ENCODE measurements at places on chromosomes 7 and 10.

GRCh38 chr7:31603046-31603445 is 84.0 kb upstream of the PPP1R17 start:
- peak; percentile 40 for DNase-seq

DNA sequence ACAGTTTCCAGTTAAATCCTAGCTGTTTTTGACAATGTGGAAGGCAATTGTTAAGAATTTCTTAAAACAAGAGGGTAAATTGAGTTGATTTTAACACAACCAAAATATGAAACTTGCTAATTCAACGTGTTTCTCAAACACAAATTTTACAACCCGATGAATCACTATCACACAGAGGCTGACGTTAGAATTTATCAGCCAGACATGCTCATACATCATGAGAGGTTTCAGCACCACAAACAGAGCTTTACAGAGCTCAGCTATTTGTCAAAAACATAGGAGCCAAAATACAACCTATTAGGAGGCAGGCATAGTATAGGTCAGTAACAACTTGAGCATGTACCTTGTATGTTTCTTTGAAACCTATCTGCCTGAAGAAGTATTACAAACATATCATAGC is 36.1 kb downstream of the LRRN3 start:
- DNase-seq: peak; percentile 2

GRCh38 chr10:123382491-123382890 is 228.3 kb downstream of the BUB3 start:
- no peak for DNase-seq

GRCh38 chr10:113427811-113428558 is 124.9 kb upstream of the HABP2 start:
- no peak for DNase-seq

- no peak for DNase-seq
These were observed 123.6 kb downstream of the ZNF248 start for GRCh38 chr10:37733822-37734221.

DNA sequence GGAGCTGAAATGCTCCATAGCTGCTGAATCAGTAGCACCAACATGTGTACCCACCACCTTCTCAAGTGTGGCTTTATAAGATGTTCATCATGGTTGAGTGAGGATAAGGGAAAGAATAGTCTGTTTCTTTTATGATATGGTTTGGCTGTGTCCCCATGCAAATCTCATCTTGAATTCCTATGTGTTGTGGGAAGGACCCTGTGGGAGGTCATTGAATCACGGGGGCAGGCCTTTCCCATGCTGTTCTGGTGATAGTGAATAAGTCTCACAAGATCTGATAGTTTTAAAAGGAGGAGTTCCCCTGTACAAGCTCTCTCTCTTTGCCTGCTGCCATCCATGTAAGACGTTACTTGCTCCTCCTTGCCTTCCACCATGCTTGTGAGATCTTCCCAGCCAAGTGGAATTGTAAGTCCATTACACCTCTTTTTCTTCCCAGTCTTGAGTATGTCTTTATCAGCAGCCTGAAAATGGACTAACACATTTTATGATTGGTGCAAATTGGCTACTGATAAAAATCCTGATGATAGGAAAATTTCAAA is 799.9 kb downstream of the TNS3 start:
- DNase-seq: no peak

- DNase-seq: peak; percentile 72
These were observed 19.4 kb upstream of the PDCD4 start for GRCh38 chr10:110852255-110852896.

- DNase-seq: no peak
These were observed 6.9 kb upstream of the GSTK1 start for GRCh38 chr7:143256325-143256724.

DNA sequence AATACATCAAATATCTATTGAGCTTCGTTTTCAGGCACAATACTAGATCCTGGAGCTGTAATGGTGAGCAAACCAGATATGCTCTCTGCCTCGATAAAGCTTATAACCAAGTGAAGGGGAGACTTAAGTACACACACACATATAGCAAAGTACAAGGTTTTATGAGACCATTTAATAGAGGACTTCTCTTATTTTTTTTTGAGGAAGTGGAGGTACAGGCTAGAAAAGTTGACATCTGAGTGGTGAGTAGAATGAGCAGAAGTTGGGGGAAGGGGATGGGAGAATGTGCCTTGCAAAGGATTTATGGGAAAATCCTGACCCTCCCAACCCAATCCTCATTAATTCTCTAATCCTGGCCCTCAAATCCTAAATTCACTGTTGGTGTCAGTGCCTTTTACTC is 7.7 kb downstream of the CCDC136 start:
- no peak for DNase-seq

GRCh38 chr7:65001291-65001814 is 5.1 kb downstream of the ERV3-1 start:
- no peak for DNase-seq

DNA sequence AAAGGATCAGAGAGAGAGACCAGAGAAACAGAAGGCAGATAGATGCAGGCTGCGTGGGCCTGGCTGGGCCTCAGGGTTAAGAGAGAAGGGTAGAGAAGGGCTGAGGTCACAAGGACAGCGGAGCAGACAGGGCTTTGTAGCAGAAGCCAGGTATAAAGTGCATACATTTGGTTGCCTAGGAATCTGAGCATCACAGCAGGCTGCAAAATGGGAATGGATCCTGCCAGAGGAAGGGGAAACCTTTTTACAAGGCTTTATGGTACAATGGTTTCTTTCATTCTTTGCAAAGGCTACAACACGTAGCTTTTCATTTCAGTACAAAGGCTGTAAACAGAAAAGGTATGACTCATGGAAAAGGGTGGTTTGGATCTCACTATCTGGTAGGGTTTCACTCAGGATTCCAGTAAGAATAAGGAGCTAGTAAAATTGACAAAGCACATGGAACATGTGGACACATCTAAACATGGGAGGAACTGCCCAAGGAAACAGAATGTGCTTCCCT is 275.1 kb downstream of the DOCK4 start:
- DNase-seq: peak; percentile 63

DNA sequence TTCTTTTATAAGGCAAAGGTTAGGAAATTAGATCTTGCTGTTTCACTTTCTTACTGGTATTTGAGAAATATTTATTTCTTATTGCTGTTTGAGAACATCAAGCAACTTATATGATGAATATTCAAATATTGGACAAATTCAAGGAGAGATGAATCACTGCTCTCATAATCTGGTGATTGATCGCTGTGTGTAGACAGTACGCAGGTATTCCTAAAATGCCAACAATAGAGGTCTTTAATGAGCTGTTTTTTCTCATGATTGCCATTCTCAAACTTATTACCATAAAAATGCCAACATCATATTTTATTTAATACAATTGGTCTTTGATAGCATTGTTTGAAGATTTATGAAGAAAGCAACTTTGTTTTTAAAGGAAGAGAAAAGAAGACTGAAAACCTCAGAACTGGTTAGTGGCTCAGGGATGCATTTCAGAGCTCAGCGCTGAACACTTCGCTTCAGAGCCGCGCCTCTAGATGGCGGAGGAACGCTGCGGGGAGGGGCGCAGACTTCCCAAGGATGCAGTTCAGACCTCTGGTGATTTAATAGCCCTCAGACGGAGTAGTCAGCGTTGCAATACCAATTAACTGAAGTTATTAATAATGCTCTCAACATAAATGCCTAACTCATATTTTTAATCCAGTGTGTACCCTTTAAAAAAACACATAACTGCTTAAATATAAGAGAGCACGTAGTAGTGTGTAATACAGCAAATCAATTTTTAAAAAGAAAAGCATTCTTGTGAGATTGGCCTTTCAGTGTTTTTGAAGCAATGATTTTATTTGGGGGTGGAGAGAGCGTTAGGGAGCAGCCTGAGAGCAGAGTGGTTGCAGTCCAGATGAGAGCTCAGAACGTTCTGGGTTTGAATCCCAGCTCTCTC is 38.5 kb upstream of the STEAP4 start:
- DNase-seq: peak; percentile 67

DNA sequence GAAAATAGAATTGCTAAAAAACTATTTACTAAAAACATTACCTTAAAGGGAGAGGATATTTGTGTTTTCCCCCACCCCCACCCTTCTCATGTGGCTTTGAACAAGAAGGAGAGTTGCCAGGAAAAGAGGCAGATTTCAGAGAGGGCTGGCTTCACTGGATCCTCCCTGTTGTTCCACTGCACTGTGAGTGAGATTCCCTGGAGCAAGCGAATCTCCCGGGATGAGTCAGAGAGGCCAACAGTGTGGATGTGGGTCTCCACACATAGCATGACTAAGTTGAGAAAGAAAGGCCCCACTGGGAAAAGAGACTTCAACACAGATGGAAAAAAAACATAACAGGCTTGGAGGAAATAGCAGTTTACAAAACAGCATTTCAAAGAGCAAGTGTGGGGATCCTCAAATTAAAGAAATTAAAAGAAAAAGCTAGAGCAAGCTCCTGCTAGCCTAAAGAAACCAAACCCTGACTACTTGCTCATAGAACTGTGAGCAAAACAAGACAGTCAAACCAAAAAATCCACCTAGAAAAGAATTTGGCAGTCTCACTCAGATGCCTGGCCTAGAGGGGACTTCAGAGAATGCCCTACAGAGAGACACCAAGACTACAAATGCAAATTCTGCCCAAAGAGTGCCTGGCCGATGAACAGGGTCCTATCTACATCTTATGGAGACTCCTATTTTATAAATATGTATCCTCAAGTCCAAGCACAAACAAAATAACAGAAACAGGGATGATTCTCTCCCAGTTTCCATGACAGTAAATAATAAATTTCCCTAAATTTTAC is 3.4 kb downstream of the CAV1 start:
- peak; percentile 58 for DNase-seq

GRCh38 chr7:129093867-129094456 is 39.1 kb upstream of the TNPO3 start:
- DNase-seq: no peak

DNA sequence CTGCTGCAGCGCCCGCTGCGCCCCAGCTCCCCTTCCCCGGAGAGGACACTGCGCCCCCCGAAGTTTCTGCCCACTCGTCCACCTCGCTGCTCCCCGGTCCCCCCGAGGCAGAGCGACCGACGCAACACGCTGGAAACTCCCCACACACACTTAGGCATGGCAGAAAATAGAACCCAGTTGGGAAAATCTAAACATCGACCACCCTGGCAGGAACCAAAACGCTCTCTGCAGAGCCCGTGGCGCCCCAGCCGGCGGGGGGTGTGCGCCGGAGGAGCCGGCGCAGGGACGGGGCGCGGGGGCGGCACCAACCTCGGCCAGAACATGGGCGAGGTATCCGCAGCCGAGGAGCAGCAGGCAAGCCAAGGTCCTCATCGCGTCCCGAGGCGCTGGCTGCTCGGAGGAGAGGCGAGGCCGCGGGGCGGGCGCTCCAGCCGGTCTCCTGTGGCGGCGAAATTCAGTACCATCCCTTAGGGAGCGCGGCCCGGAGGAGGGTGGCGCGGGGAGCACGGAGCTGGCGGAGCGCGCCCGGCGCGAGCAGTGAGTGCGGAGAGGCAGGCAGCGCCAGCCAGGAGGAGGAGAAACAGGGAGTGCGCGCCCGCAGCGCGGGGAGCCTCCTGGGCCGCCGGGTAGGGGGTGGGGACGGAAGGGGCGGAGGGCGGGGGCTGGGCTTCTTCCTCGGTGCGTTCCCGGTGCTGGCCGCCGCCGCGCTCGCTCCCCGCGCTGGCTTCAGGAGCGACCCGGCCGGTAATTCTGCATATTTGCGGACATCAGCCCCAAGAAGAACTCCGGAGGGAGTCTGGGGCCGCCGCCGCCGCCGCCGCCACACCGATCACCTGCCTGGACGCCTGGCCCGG is 789 bp downstream of the PDGFA start:
- DNase-seq: peak; percentile 68

DNA sequence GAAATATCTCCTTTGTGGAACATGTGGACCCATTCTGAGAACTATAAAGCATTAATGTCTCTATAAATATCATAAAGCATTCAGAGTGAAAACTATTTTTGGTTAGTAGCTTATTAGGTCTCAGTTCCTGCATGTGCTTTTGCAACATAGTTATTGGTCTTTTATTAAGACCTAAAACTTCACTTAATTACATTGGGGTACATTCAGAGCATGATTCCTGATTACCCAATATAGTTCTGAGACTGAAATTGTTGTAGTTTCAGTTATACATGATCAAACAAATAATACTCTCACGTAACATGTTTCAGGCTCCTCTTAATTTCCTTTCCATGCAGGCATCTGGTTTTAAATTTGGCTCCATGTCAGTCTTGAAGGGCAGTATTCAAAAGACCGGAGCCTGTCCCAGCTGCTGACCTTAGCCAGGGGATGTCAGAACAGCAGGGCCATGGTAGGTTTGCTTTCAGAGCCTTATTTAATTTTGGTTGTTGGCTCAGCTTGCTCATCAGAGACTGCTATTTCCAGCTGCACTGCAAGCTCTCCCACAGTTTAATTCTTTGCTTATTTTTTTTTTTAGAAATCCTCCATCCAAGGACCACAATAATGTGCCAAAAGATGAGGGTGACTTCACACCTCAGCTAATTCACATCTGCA is 447.8 kb upstream of the FZD8 start:
- no peak for DNase-seq

GRCh38 chr10:7260412-7260900 is 150.4 kb downstream of the SFMBT2 start:
- DNase-seq: peak; percentile 92

DNA sequence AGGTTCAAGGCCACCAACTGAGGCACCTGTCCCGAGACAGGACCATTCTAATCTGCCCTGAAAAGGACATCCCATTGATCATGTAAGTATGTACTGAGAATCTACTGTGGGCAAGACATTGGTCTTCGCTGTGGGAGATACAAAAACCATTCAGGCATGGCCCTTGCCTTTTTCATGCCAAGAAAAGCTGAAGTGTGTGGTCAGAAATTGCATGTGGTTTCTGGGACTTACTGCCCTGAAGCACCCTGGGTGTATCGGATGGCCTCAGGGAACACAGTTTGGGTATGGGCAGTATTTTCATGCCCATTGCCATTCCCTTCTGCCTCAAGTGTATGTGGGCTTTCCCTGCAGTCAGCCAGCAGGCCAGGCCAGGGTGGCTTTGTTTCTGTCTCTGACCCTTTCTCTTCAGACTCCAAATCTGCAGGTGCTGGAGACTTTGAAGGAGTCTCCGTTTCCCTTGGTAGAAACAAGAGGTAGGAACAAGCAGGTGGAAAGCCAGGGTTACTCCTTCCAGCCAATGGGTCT is 285.7 kb downstream of the ZEB1 start:
- DNase-seq: no peak

DNA sequence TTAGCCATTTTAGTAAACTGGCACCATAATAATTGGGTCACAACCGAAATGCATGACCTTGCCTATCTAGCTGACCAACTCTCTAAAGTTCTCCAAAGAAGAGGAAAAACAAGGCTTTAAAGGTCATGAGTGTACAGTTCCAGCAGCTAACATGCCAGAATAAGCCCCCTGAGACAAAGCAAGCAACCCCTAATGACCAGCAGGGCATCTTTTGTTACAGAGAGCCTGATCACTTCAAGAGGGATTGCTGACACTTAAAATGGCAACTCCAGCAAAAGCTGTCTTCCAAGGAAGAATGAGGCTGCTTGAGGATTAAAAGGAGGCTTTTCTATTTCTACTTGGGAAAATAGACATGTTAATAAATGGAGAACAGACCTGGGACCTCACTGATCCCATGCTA is 213.6 kb downstream of the CDC14C start:
- no peak for DNase-seq

GRCh38 chr7:37277513-37277912 is 171.2 kb downstream of the ELMO1 start:
- DNase-seq: no peak

- no peak for DNase-seq
These were observed 210.6 kb downstream of the TCF7L2 start for GRCh38 chr10:113160641-113161040.
